Activated CD8-positive, alpha-beta memory T cell treated with anti-CD3 and anti-CD28 coated beads for 4 hours (primary cell): ENCODE measurements at places on chromosomes 16 and 17.
A peak's percentile ranks its signal among the peaks of the same experiment; 100 is the strongest.

- DNase-seq, result no peak
Measured at GRCh38 chr17:37301288-37301687, 74.5 kb upstream of the C17orf78 start.

DNA sequence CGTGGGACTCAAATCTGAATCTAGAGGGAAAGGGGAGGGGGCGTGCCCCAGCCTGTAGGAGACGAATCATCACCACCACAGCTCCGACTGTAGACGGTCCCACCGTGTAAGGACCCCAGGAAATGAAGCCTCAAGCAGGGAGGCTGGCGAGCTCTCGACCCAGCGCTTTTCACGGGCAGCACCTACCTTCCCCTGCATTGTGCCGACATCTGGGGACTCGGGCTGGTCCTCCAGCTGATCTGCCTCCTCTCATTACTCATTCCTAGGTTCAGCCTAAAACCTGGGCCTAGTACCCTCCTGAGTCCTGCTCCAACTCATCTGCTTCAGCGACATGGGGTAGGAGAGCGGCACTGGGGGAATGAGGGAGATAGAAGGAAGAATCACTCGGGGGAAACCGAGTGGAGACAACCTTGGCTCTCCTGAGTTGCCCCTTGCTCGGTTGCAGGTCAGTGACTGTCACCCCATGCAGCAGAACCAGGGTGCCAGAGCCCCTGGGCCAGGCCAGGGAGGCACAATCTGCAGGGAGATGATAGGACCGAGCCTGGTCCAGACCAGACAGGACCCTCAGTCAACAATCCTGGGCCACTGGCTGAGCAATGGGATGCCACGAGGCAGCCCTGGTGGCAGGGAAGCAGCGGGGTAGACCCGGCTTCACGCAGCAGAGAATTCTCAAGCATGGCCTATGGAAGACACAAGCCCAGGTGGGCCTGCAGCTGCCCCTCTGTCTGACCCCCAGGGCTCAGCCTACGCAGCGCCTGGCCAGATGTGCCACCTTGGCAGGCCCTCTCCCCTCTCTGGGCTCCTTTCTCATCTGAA is 833 bp upstream of the BCAR1 start:
- no peak for DNase-seq

- peak; percentile 52 for DNase-seq
Measured at GRCh38 chr16:70430667-70431536, 8.0 kb downstream of the ST3GAL2 start.

DNA sequence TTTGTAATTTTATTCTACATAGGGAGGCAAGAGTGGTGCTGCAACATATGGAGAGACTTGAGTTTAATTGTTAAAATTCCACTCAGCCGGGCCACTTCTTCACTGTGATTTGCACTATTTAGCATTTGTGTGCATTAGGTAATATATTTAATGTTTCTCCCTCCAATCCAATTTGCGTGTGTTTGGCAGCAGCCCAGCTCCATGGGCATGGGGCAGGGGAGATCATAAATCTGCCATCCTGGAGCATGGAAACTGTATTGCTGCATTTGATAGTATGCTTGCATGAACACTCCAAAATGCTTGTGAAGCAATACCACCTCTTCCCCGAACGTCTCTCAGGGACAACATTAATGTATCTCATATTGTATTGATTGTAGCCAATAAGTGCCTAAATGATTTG is 339.1 kb upstream of the RBFOX1 start:
- no peak for DNase-seq

DNA sequence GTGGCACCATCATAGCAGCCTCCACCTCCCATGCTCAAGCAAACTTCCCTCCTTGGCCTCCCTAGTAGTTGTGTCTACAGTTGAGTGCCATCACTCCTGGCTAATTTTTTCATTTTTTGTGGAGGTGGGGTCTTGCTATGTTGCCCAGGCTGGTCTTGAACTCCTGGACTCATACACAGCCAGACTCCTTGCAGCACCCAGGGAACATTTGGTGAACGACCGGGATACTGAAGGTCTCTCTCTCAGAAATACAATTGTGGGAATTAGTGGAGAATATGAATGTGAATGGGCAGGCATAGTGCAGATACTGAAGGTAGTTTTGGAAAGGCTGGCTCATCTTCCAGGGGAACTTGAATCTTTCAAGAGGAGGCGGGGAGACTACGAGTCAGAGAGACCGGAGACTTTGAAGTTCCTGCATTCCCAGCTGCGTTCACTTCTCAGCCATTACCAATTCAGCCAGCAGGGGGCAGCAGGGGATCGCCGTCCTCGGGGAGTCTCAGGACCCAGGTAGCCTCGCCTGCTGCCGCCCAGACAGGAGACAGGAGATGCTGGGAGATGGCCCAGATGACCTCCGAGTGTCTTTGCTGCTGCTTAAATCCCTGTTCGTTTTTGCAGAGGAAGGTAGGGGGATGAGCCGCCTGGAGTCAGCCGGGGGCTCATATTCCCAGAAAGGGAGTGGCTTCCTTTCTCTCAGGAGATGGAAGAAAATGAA is 68.6 kb downstream of the HAPSTR1 start:
- no peak for DNase-seq

DNA sequence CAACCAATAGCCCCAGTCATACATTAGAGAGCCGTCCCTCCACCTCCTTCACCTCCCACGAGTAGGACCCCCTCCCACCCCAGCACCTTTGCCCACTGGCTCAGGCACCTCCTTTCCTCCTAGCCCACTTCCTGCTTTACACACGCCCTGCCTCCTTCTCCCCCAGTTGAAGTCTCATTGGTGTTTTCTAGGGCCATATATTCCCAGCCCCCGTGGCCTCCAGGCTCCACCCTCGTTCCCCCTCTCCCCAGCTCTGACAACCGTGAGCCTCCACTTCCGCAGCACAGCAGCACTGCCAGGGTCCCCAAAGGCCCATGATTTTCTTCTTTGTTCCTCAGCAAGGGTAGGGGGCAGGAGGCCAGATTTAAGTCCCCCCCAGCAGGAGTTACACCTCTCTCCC is 340.3 kb upstream of the TNRC6C start:
- DNase-seq, result no peak

DNA sequence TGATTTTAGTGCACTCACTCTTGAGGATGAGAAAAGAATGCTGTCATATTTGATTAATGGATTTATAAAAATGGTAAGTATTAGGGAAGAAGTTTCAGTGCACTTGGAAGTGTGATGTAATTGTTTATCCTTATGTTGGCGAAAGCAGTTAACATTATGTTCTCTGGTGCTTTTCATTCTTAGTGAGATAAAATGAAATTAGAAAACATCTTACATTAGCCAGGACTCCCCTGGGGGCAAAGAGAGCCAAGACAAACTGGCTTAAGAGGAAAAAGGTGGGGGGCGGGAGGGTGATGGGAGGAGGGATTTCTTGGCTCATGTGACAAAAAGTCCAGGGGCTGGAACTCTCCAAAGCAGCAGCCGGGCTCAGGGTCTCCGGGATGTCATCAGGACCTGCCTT is 73.2 kb downstream of the KNOP1 start:
- DNase-seq, result no peak

- no peak for DNase-seq
Measured at GRCh38 chr17:39096508-39097149, 54.8 kb downstream of the PLXDC1 start.

- DNase-seq, result no peak
Measured at GRCh38 chr17:31371511-31372097, 19.9 kb upstream of the RAB11FIP4 start.

DNA sequence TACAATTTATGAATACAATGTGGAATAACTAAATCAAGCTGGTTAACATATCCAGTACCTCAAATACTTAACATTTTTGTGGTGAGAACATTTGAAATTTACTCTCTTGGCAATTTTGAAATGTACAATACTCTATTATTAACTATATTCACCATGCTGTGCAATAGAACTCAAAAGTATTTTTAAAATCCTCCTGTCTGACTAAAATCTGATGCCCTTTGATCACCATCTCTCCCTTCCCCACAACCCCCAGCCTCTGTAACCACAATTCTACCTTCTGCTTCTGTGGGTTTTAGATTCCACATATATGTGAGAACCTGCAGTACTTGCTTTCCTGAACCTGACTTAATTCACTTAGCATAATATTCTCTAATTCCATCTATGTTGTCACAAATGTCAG is 71.6 kb upstream of the ALOX12 start:
- no peak for DNase-seq

DNA sequence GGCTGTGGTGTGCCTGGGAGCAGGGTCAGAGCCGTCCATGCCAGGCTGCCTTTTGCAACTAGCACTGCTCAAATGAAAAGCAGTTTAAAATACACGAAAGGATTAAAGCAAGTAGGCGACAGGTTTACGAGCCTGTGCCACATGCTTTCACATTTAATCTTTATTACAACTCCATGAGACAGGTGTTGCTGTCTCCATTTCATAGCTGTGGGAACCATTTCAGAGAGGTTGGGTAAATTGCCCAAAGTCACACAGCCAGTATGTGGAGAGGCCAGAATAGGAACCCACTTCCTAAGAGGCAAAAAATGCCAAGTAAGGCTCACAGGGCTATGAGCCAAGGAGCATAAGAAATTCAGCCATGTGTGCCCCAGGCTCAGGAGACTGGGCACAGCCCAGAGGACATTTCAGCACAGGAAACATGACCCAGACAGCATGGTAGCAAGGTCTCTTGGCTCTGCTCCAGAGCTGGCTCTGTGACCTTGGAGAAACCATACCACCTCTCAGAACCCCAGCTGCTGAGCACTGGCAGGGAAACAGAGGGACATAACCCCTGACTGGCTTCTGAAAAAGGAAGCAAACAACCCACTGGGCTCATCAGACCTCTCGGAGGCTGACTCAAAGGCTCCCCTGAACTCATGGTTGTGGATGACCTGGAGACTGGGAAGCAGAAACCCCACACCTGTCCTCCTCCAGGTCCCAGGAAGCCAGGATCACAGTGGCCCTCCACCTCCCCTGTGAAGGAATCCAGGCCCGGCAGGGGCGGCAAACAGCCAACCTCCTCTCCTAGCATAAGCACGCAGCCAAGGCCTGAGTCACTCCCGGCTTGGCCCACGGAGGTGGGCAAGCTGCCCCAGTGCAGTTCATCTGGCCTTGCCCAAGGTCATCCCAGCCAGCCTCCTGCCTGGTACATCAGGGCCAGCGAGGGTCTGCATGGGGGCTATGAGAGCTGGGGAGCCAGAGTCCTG is 40.3 kb upstream of the MRPS23 start:
- no peak for DNase-seq

DNA sequence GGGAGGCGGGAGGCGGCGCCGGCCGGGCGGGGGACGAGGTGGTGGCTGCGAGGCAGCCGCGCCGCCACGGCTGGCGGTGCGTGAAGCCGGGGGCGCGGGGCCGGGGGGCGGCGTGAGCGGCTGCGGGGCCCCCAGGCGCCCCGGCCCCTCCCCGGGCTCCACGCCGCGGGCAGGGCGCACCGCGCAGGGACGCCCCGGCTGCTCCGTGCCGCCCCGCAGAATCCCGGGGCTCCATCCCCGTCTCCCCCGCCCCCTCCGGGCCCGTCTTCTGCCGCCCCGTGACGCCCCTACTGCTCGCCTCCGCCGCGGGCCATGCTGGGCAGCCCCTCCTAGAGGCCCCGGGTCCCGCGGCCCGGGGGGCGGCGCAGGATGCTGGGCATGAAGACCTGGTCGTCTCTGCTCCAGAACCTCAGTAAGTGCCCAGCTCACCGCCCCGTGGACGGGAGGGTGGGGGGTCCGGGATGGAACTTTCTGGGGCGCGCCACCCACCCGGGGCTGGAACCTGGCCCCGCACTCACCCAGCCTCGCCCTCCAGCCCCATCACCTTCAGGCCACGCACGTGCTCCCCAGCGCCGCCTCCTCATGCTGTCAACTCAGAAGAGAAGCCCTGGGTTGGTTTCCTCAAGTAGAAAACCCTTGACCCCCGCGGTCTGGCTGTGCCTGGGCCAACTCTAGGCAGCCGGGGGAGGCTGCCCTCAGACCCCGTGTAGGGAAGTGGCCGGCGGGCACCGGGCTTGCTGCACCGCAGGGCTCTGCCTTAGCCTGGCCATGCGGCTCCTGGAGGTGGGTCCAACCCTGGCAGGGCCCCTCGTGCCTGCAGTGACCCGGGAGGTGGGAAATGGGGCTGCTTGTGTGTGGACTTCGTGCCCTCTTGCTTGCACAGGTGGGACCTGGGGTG is 150.2 kb upstream of the GSE1 start:
- DNase-seq, result no peak

GRCh38 chr16:50941681-50942080 is 199.8 kb downstream of the CYLD start:
- no peak for DNase-seq

- DNase-seq, result no peak
Measured at GRCh38 chr16:56726926-56727325, 3.0 kb upstream of the NUP93 start.

GRCh38 chr17:38451840-38452529 is 23.7 kb downstream of the ARHGAP23 start:
- DNase-seq, result no peak

- no peak for DNase-seq
Measured at GRCh38 chr16:10601444-10602408, 21.3 kb upstream of the EMP2 start.

- DNase-seq, result no peak
Measured at GRCh38 chr16:12675852-12676251, 127.8 kb downstream of the CPPED1 start.

DNA sequence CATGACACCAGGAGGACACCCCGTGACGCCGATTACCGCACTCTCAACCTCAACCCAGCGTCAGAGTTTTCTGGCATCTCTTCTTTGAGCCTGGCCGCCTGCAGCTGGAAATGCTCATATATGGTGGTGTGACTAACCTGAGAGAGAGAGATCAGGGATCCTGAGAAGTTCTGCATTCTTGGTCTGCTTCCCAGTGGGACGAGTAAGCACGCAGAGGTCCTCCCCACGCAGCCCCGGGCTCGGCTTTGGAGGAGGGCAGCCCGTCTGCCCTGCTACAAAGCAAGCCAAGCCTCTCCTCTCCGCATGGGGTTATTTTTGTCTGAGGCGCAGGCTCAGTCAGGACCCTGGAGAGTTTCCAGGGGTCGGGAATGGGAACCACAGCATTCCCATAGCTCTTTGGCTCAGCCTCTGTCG is 16.5 kb downstream of the CRISPLD2 start:
- DNase-seq, result no peak

GRCh38 chr16:31411024-31411844 is 16.9 kb downstream of the COX6A2 start:
- DNase-seq, result no peak

DNA sequence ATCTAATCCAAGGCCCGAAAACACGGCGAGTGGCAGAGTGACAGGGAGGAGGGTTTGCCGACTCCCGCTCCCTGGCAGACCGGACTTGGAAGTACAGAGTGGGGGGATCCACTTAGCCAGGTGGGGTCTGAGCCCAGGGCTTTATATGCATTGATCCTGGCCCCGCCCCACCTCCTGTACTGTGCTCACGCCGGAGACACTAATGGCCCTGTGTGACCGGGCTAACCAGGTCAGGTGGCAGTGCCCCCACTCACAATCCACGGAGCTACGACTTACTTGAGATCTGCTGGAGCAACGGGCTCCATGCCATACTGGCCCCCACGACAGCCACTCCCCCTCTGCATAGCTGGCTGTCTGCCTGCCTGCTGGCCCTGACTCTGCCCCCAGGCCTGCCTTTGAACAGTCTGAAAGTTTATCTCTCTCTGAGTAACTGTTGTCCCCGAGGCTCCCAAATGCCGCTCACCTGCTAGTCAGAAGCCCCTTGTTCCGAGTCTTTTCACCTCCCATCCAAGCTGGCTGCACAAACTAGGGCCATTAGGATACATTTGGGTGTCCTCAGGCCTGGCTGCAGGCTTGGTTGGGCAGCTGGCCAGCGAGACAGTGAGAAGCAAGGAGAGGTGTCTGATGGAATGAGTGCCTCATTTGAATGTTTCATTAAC is 28.0 kb downstream of the CACNA1G start:
- DNase-seq, result no peak

- no peak for DNase-seq
Measured at GRCh38 chr16:52552643-52553042, 5.7 kb upstream of the TOX3 start.
